ENCODE measurements at places on chromosomes 7 and 10.

GRCh38 chr7:101972627-101973026 lies 155.2 kb downstream of the CUX1 start:
- no peak for DNase-seq

- no peak for DNase-seq
These were observed 188.5 kb downstream of the JAZF1 start for GRCh38 chr7:27992097-27992496.

DNA sequence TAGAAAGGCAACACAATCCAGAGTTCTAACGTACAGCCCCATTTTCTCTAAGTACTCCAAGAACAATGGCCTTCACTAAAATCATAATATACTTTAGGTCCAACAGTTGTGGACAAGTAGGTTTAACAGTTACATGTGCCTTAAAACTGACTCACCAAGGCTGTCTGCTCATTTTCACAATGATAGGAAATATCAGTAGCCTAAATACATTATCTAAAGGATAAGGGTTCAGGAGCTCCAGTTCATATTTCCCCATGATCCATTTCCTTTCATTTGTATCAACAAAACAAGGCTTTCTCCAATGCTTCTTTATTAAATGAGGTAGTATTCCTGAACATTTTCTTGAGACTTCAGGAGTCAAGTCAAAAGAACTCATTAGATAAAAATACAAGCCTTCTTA lies 164.0 kb downstream of the SLC25A13 start:
- no peak for DNase-seq

DNA sequence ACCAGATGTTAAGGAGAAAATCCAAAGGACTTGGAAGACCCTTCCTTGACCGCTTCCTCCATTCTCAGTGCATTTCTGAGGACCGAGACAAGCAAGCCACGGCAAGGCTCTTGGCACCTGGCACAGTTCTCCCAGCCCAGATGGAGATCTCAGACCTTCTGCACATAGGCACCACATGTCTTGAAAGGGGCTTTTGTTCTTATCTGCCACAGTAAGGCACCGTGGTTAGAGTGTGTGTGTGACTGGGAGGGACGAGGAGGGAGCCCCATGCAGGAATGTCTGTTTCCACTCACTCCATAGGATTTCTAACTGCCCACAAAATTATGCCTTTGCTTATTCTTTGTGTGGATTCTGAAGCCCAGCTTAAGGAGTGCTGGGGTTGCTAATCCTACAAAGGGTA lies 10.3 kb upstream of the WDR86 start:
- DNase-seq, result no peak

GRCh38 chr7:73921623-73922528 lies 60.9 kb downstream of the TMEM270 start:
- DNase-seq, result no peak

- no peak for DNase-seq
These were observed 150.4 kb downstream of the ACTR3B start for GRCh38 chr7:152909683-152910544.

DNA sequence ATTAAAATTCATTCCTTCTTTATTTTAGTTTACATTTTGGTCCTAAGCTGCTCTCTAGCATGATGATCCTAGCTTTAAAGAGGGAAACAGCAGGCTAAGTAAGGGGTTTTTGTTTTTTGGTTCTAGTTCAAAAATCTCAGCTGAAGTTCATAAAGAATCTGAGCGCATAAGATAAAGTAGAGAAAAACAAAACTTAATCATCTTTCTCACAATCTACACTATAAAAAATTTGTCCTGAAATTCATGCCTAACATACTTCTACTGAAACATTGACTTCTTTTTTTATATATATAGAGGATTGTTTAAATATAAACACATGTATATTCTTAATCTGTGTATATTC lies 6.8 kb upstream of the IGF2BP3 start:
- DNase-seq, result no peak

DNA sequence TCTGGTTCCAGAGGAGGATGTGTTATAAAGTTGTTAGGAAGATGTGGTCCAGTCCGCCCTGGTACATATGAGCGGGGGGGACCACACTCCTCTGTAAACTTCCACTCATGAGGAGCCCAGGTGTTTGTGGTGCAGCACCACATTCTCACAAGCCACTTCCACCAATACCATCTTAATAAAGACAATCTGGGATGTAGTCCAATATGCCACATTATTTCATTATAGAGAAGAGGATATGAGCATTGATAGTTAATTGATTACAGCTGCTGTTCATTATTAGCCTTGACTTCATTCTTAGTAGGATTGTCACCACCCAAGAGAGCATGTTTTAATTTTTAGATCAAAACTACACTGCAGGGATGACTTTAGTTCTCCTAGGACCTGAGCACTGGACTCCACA lies 40.5 kb downstream of the ERCC6 start:
- no peak for DNase-seq

- DNase-seq, result no peak
These were observed 554.4 kb upstream of the SORCS1 start for GRCh38 chr10:107718864-107719263.
